ENCODE measurements at places on chromosomes 1 and 21.

DNA sequence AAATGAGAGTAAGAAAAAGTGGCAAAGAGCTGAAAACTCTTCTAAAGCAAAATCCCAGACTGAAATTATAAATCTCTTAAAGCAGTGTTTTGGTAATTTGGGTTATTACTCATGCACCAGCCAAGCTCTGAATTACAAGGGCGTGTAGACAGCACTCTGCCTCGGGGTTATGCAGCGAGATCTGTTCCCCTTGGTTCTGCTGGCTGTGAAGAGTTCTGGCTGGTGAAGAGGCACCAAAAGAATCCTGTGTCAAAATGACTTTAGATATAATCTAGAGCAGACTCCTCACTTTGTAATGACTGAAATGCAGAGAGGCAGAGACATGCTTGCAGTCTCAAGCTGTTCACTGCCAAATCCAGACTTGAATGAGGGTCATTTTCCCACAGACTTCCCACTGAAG lies 461.8 kb upstream of the CXADR start:
- DNase-seq: no peak

GRCh38 chr1:113434081-113434873 lies 44.0 kb downstream of the MAGI3 start:
- no peak for DNase-seq

- DNase-seq: peak; percentile 32
Observed at GRCh38 chr1:22643381-22643780, at the start of gene C1QC. TSS of gene C1QC (plus strand) at chr1:22643633. CDS start at chr1:22644024, 391 bp downstream.

GRCh38 chr1:9097947-9098705 lies 28.7 kb upstream of the SLC2A5 start:
- DNase-seq: no peak

DNA sequence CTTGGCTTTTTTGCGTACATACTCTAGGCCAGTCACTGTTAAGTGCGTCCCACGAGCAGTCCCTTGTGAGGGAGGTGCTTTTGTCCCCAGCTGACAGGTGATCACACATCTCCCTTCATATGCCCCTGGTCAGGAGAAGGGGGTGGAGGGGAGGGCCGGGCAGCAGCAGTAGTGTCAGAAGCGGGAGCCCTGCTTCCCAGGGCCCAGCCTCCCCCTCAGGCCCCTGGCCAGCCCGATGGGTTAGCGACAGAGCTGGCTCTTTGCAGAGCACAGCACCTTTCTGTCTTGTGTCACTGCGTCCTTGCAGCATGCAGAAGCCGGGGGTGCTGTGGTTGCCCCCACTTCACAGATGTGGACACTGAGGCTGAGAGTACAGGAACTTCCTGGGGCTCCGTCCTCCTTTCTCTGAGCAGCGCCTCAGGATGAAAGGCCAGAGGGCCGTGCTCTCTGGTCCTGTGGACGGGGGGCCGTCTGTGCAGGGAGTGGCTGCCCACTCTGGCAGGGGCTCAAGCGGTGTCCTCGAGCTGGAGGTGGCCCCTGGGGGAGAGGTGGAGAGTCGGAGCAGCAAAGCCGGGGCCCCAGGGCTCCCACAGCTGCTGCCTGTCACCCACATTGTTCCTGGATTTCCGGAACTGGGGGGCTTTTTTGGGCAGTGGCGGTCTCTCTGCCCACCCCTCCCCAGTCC lies 5.9 kb downstream of the TMEM201 start:
- DNase-seq: peak; percentile 62

DNA sequence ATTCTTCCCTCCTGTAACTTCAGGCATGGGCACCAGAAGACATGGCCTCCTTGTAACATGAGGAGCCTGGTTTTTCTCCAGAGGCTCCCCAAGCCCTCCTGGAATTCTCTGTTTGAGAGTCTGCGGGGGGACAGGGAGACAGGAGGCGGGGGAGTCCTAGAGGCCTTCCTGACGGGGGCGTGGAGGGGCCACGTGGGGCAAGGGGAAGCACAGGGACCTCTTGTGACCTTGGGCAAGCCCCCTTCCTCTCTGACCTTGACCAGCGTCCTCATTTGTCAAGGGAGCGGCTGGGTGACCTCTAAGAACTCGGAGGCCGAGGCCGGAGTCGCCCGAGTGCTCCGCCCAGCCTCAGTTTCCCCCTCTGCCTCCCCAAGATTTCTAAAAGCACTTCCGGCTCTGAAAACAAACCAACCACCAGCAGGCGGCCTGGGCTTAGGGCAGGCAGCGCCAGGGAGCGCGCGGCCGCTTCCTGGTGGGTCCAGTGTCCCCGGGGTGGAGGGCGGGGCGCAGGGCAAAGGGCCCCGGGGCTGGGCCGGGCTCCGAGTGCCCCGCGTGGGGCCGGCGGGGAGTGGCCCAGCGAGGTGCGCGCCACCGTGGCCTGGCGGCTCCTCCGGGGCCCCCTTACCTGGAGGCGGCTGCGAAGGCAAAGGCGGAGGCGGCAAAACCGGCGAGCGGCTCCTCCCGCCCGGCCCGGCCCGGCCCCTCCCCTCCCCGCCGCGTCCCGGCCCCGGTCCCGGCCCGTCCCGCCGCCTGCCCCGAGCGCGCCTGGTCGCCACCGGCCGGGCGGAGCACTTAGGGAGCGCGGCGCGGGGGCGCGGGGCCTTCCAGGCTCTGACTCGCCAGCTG lies at the start of gene TMCO4:
Gene TMCO4 (minus strand): TSS at position 687 of the 846 bp plus-strand sequence. CDS start 19,158 bp downstream, outside the sequence.
- peak; percentile 73 for DNase-seq

DNA sequence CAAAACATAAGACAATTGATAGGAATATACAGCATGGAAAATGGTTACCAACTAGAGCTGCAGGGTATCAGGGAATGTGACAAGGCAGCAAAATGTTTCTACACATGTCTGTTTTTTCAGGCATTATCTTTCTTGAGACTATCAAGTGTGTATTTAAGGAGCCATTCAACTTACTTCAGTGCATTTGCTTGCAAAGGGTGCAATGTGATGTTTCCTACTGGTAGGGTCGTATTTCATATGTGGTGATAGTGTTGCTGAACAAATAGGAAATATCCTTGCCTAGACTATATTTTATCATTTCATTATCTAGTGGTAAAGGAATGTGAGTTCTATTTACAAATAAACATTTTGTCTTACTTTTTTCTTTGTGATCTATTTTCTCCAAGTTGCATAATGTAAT lies 42.4 kb downstream of the PTPRC start:
- DNase-seq: no peak

- DNase-seq: no peak
Observed at GRCh38 chr1:51373898-51374297, 43.5 kb upstream of the TTC39A start.

- no peak for DNase-seq
Observed at GRCh38 chr1:74526708-74527107, 14.3 kb upstream of the LRRC53 start.
